ENCODE measurements at places on chromosomes 12 and 14.

DNA sequence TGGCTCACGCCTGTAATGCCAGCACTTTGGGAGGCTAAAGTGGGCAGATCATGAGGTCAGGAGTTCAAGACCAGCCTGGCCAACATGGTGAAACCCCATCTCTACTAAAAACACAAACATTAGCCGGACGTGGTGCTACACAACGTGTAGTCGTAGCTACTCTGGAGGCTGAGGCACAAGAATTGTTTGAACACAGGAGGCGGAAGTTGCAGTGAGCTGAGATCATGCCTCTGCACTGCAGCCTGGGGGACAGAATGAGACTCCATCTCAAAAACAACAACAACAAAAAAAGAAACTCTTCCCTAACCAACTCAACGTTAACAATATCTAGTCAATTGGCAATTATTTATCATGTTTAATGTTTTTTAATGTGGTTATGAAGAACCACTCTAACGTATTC lies 89.3 kb downstream of the EPS8 start:
- no peak for DNase-seq

DNA sequence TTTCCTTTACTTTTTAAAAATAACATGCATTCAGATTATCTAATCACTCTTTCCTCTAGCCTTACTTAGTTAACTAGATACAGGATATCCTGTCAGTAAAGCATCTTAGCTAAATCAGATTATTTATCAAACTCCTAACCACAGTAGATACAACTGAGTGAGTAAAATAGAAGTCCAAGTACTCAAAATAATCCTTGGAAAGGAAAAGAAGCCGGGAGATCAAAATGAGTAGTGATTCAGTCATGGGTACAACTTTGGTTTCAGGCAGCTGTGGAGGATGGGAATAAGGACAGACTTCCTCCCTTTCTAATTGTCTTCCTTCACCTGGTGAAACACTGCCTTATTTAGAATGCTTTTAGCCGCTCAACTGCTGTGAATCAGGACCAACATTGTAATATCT lies 29.4 kb downstream of the GNG2 start:
- DNase-seq: no peak

DNA sequence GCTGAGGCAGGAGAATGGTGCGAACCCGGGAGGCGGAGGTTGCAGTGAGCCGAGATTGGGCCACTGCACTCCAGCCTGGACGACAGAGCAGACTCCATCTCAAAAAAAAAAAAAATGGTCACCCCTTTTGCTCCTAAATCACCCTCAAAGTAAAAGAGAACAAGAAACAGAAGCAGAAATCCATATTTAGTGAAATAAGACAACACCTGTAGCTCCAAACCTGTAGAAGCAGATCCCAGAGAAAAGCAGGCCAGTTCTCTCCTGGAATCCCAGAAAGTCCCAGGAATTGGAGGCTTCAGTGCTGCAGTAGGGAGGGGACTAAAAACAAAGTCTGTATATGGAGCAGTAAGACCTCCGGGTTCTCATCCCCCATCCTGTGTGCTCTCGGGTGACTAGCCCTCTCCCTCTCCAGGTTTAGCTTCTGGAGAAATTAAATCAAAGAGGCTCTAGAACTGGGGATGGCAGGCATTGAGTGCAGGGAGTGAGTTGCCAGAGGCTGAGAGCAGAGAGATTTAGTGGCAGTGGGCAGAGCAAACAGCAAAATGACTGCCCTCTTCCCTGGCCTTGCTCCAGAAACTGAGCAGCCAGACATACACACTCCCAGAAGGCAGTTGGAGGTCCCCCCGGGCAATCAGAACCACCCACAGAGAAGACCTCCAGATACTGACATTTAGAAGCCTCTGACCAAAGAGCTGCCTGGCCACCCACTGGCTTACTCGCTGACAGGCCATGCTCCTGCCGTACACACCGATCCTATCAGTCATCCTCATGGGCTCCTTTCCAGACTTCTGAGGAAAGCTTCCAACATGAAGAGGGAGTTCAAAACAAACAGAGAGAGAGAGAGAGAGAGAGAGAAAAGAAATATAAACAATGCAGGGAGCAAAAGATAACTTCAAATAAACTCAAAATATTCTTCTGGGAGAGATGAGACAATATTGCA lies 6.3 kb upstream of the MLXIP start:
- peak; percentile 83 for DNase-seq

DNA sequence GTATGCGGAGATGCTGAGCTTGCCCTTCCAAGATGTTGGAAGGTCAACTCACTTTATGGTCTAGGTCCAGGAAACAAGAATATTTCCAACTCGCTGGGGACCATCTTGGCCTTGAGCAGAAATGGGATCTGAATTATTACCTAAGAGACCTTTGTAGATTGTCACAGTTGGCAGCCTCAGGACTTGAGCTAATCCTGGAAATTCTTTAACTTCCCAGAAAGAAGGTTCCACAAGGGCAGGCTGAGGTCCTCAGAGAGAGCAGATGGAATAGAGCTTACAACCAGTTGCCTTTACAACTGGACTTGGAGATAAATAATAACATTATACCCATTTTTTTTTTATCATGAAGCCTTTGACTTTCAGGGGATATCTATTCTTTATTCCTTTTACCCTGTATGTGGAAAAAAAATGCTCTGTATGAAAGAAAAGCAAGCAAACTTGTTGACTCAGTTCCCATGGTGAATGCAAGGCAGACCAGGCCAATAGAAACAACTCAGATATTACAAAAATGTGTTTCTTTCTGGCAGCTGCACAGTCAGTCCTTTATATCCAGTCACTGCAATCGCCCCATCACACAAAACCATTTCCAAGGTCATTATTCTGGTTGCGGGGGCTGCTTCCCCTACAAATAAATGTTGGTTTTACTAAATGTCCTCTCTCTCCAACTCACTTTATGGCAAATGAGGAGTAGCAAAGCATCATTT lies 401.4 kb downstream of the ZFP36L1 start:
- no peak for DNase-seq

- no peak for DNase-seq
These were observed 115.2 kb downstream of the KSR2 start for GRCh38 chr12:117853600-117853999.

DNA sequence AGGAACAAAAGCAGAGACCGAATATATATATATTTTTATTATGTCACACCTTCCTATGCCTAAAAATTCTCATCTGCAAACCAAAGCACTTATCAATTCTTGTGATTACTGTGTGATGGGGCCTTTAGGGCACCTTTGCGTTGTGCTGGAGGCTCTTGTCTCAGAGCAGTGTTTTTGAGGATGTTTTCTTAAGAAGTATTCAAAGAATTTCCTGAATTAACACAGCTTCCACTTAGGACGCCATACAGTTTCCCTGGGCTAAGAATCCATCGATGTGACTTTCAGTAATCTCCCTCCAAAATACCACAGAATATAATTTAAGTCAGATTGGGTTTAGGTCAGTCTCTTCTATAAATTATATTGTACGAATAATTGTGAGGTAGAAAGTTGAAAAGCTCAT lies 22.0 kb upstream of the HIF1A start:
- DNase-seq: no peak

DNA sequence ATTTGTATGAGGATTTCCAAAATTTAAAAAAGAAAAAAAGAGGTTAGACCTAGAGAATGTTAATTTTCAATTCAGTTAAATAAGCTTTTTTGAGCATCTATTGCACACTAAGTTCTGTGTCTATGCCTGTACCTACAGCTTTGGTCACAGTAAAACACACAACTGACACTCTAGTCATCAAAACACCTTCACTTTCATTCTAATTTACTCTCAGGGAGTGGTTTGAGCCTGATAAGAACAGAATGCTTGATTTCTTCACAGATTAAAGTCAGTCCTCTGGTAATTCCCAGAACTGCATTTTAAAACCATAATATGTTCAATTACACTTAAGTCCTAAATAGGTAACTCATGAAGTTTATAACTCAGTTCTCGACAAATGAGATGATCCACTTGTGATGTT lies 9.2 kb downstream of the SLC5A8 start:
- no peak for DNase-seq

DNA sequence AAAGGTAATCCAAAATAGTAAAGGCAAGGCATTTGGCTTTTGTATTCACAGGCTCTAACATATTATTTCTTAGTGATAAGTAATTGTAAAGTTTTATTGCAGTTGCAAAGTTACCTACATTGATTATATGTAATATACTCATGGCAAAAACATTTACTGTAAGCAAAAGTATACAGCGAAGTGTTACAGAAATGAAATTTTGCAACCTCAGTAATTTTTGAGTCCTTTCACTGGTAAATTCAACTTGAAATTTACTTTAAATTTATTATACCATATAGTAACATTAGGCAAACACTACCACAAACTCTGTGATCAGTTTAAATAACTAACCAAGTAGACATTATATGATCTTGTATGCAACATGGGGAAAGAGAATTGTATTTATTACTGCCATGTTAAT lies 89.0 kb downstream of the CDK17 start:
- DNase-seq: no peak

DNA sequence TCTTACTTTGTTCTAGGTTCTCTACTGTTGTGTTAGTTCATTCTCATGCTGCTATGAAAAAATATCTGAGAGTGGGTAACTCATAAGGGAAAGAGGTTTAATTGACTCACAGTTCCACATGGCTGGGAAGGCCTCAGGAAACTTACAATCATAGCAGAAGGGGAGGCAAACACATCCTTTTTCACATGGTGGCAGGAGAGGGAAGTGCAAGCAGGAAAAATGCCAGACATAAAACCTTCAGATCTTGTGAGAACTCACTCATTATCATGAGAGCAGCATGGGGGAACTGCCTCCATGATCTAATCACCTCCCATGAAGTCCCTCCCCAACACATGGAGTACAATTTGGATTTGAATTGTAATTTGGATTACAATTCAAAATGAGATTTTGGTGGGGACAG lies 69.6 kb downstream of the MGST1 start:
- no peak for DNase-seq
